ENCODE measurements at places on chromosomes 4 and X.

GRCh38 chrX:148537556-148538182 is 37.3 kb downstream of the AFF2 start:
- DNase-seq = no peak

GRCh38 chr4:4758681-4759080 is 100.8 kb upstream of the MSX1 start:
- no peak for DNase-seq

DNA sequence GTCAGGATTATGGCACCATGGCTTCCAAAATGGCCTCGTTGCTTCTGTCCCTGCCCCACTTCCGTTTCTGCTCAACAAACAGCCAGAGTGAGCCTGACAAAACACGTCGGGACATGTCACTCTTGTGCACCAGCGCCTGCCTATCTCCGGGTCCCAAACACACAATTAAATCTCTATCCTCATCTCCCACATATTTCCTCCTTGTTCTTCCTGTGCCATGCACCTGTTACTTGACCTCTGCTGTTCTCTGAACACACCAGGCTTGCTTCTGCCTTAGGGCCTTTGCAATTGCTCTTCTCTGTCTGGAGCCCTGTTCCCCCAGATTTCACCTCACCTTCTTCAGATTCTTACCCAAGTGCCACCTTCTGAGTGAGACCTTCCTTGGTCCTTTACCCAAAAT is 12.7 kb upstream of the CD38 start:
- no peak for DNase-seq

DNA sequence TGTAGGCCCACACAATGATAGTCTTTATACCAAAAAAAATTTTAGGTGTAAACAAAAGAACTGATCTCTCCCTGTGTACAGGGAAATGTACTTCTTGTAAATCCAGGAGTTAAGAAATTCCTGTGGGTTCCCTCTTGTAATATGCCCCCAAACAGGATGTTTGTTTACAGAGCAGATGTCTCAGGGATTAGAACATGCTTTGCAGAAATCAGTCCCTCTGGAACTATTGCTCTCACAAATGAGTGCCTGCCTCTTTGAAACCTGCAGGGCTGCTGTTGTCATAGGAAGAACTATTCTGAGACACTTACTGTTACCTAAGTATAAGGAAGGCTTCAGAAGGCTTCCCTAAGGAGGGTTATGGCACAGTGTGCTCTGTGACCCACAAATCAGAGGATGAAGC is 35.6 kb downstream of the PAK3 start:
- no peak for DNase-seq

DNA sequence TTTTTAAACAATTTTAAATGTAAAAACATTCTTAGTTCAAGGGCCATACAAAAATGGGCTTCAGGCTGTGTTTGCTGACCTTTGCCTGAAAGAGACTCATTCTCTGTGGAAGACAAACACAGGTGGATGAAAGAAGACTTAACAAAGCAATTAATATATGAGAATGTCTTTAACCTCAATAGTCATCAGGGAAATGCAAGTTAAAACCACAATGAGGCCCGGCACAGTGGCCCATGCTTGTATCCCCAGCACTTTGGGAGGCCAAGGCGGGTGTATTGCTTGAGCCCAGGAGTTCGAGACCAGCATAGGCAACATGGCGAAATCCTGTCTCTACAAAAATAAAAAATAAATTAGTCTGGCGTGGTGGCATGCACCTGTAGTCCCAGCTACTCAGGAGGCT is 7.1 kb upstream of the SMARCA1 start:
- no peak for DNase-seq

- no peak for DNase-seq
Measured at GRCh38 chr4:83358410-83358809, 23.8 kb upstream of the HPSE start.

DNA sequence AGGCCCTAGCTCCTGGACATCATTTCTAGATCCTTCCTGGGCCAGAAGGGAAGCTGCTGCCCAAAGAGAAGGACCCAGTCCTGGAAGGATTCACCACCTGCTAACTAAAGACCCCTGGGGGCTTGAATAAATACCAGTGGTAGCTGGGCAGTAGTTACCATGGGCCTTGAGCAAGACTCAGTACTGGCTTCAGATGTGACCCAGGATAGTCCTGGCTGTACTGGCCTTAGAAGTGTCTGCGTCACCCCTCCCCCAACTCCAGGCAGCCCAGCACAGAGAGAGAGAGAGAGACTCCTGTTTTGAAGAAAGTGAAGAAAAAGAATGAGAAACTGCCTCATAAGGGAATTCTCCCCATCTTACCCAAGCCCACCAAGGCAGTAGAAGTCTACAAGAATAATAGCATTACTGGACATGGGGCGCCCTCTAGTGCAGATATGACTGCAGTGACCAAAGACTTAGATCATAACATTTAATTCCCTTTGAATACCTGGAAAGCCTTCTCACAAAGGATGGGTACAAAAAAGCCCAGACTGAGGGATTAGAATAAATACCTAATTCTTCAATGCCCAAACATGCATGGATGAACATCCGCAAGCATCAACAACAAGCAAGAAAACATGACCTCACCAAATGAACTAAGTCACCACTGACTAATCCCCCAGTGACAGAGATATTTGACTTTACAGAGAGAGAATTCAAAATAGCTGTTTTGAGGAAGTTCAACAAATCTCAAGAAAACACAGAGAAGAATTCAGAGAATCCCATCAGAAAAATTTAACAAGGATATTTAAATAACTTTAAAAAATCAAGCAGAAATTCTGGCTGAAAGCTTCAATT is 171.8 kb downstream of the HNRNPD start:
- peak; percentile 58 for DNase-seq

- no peak for DNase-seq
Measured at GRCh38 chr4:178414042-178414441, 971.8 kb upstream of the AGA start.

GRCh38 chr4:84847978-84848377 is 118.5 kb downstream of the WDFY3 start:
- no peak for DNase-seq

DNA sequence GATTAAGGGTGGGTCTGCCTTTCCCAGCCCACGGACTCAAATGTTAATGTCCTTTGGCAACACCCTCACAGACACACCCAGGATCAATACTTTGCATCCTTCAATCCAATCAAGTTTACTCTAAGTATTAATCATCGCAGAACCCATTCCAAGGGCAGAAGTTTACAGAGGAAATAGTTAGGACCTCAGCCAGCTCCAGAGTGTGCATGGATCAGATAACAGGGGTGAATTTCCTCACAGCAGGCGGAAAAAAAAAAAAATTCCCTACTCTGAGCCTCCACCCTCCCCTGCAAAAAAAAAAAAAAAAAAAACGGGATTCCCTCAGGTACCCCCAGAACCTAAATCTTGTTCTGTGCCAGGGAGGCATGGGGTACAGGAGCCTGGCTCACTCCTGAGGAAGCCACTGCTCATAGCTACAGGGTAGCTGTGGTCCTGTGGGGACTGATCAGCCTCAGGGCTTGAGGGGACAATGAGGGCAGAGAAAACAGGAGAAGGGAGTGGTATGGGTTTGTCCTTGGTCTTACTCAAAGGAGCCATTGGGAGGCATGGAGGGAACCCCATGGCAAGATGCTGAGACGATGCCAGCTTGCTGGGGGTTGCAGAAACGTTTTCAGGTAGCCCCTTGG is 113.0 kb downstream of the DHRSX start:
- no peak for DNase-seq

DNA sequence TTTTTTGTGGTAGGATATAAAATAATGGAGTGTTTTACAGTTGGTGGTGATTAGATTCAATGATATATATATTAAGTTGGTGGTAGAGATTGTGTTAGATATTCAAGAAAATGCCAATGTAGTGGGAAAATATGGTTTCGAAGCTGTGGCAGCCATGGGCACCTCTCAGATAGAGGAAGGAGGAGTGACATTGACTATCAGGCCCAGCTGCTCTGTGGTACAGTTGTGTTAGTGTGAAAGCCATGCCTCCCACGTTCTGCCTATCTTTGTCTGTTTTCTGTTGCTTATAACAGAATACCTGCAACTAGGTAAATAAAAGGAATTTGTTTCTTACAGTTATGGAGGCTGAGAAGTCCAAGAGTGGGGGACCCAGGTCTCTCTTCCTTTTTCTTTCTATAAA is 101.9 kb downstream of the ARHGAP10 start:
- DNase-seq = no peak

GRCh38 chrX:2691543-2692220 is 587 bp downstream of the CD99 start:
- DNase-seq = no peak

- no peak for DNase-seq
Measured at GRCh38 chr4:142752202-142752786, 93.8 kb downstream of the INPP4B start.

DNA sequence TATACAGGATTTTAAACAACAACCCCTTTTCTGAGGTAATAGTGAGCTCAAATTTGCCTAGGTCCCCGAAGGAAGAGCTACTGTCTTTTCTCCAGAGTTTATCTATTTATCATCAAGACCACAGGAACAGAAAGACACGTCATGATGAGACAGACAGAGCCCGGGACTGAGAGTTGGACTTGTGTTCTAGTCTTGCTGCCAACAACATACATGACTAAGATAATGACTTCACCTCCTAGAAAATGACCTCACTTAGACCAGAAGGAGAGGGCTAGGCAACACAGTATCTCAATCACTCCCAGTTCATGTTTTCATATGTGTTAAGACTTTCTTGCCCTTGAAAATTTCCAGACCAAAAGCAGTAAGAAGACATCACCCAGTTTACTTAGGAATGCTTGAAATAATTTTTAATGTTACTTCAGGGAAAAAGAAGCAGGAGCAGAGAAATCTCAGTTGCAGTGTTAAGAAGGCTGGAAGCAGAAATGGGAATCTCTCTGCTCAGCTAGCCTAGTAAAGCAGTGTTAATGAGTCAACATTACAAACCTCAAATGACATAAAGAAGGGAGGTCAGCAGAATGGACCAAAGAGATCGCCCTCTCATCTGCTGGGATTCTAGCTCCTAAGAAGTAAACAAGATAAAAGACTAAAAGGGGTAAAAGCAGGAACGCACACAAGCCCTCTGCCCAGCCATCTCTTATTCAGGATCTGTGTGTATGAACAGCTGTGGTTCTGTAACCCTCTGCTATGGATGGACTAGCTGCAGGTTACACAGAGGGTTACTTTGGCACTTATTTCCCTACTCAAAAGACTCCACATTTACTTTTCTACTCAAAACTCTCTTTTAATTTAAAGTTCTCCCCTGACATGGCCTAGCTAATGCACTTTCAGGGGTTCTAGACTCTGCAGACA is 24.8 kb downstream of the PDGFC start:
- peak; percentile 2 for DNase-seq

All from NCI-H1092 (cell line).